Naive thymus-derived CD8-positive, alpha-beta T cell (primary cell): ENCODE measurements at places on chromosomes 5 and 9. TPM values are rescaled to one million over a fixed set of nuclear protein-coding genes. Genes with fewer than 3 reads are reported as not detected.

STK32A gene
- polyA plus RNA-seq: not detected

DNA sequence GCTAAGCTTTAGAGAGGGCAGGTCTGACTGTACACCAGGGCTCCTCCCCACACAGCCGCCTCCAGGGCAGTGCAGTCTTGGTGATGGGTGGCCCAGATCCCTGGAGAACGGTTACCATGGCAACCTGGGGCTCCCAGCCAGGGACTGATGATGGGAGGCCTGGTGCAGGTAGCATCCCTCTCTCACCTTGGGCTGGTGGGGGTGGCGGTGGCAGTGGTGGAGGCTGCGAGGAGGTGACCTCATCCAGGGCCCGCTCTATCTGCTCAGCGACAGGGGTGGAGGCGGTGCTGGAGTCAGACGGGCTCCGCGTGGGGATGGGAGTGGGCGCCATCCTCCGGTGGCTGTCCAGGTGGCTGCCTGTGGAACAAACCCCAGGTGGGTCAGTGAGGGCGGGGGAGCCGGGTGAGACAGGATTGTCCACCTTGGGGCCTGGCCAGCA lies 12.3 kb downstream of the PRR7 start:
- peaks cover 21% of the 10 kb centered on the region for H3K4me1 ChIP-seq
- no peak for DNase-seq
- no peaks in the 10 kb centered on the region for H3K27me3 ChIP-seq
- peaks cover 3% of the 10 kb centered on the region for H3K36me3 ChIP-seq
- no peak overlapping the region for H3K27ac ChIP-seq

FOXD4L5 gene
- not detected for polyA plus RNA-seq

DNA sequence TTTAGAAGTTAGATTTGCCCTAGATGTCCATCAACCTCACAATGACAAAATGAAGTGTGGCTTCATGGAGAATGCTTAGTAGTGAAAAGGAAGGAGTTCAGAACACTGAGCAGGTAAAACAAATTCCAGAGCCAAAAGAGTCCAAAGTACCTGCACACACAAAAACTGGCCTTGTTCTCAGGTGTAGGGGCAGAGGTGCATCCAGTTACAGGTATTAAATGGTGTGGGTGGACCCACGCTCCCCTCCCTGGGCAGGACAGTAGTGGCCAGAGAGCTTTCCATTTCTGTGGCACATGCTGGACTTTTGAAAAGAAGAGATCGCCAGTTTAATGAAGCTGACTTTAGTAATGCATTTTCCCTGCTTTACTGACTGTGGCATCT lies 47.2 kb downstream of the SECISBP2 start:
- peaks cover 25% of the 10 kb centered on the region for H3K4me1 ChIP-seq
- no peaks in the 10 kb centered on the region for H3K27me3 ChIP-seq
- no peak for DNase-seq
- peak overlapping the region; percentile 76 for H3K27ac ChIP-seq
- peaks cover 11% of the 10 kb centered on the region for H3K36me3 ChIP-seq
- no peak overlapping the region for H3K4me3 ChIP-seq

DNA sequence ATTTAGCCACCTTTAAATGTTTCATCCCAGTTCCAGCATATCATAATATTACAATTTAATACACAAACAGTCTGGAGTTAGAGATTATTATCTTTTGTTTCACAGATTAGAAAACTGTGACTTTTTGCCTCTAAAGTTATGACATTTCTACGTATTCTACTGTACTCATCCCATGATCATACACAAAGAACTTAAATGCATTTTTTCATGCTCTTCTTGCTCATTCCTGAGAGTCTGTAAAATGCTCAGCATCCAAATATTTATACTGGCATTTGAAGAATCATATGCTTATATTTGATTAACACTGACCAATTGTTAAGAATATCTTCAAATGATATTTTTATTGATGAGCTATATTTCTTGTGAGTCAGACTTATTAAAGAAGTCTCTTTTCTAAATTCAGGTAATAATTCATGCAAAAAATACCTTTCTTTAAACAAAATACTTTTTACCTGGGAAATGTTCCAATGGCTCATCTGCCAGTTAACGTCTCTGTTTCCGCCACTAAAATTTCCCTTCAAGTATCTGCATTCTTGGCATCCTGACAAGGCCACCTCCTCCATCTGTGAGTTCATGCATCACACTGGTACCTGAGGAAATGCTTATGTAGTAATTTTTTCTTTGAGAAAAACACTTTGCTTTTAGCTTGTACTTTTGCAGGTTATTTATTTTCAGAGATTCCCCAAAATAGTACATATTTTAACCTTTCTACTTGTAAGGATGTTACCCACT lies 139.6 kb upstream of the RASA1 start:
- no peak for DNase-seq
- H3K27ac ChIP-seq: peak overlapping the region; percentile 68

- no peak for DNase-seq
- H3K4me1 ChIP-seq: peaks cover 15% of the 10 kb centered on the region
- peak overlapping the region; percentile 43 for H3K27ac ChIP-seq
- H3K4me3 ChIP-seq: no peak overlapping the region
- H3K36me3 ChIP-seq: peaks cover 92% of the 10 kb centered on the region
- no peaks in the 10 kb centered on the region for H3K27me3 ChIP-seq
These were observed 14.5 kb downstream of the PHAX start for GRCh38 chr5:126615286-126615685.

DNA sequence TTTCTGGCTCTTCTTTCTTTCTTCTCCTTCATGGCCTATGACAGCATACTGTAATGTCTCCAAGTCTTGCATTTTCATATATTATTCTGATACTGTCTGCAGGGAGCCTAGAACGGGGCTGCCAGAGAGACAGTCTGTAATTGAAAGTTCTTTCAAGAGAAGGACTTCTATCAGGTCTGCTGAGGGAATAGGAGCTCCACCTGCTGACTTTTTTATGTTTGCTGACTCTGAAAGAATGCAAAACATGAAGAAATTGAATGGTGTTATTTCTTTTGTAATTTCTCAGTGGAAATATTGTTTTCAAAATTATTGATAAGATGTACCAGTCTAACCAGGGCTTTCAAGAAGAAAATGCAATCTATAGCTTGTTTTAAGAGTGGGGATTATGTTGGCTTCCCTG lies 121.9 kb upstream of the RFX3 start:
- no peak overlapping the region for H3K4me3 ChIP-seq
- H3K4me1 ChIP-seq: no peaks in the 10 kb centered on the region
- DNase-seq: peak; percentile 3

GRCh38 chr5:172502969-172503368 lies 48.6 kb upstream of the SH3PXD2B start:
- no peaks in the 10 kb centered on the region for H3K4me1 ChIP-seq
- H3K36me3 ChIP-seq: peaks cover 3% of the 10 kb centered on the region
- peaks cover 13% of the 10 kb centered on the region for H3K27me3 ChIP-seq

PCDHA9 gene
- not detected for polyA plus RNA-seq

DNA sequence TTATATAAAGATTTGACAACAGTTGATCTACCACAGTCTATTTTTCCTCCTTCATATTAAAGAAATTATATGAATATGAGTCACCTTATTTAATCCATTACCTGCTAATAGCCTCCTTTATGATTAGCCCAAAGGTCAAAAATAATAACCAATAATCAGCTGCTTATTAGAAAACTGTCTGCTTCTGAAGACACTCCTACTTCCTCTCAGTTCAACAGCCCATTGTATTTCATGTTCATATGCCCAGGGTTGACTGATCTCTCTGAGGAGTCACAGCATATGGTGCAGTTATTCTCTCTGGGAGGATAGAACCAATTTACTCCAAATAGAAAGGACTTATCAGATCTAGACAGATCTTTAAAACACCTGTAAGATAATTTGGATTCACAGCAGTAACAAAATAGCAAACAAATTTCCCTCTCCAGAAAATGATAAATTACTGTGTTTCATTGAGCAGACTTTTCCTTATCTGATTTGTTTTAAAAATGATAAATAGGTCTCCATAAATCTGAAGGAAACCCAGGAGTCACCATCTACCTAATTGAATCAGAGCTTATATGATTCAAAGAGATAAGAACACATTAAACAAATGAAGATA lies 180.4 kb upstream of the ITGA1 start:
- H3K36me3 ChIP-seq: no peaks in the 10 kb centered on the region
- no peaks in the 10 kb centered on the region for H3K4me1 ChIP-seq
- H3K4me3 ChIP-seq: no peak overlapping the region
- DNase-seq: no peak

GRCh38 chr9:98101868-98102273 lies 17.2 kb downstream of the TRIM14 start:
- no peaks in the 10 kb centered on the region for H3K27me3 ChIP-seq
- H3K4me1 ChIP-seq: peaks cover 91% of the 10 kb centered on the region
- peak overlapping the region; percentile 94 for H3K27ac ChIP-seq
- H3K36me3 ChIP-seq: peaks cover 40% of the 10 kb centered on the region
- H3K4me3 ChIP-seq: peak overlapping the region; percentile 60

DNA sequence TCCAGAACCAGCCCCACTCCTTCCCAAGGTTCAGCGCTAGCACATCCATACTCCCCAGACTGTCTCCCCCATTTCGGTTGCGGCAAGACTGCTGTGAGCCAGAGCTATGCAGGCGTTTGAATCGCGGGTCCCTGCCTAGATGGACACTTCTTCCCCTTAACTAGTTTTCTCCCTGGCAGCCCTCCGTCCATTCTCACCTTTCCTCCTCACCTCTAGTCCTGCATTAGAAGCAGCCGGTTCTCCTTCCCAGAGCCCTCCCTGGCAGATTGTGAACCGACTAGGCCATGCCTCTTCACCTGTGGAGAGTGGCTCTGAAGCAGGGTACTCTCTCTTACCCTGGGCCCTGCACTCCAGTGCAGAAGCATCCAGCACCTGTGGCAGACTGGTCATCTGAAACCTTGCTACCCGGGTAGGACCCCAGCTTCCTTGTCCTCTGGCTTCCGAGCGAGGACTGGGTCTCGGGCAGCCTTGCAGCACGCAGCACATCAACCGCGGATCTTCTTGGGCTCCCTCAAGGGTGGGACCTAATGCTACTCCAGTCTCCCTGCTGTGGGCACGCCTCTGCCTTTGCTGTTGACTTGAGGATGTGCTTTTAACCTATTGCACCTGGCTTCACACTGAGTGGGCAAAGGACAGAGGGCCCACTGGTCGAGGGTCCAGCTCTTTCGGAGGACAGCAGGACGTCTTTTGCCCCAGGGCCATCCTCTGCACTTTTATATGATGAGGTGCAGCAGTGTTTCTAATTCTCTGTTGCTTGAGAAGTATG lies 183.6 kb downstream of the AOPEP start:
- no peaks in the 10 kb centered on the region for H3K27me3 ChIP-seq
- no peak overlapping the region for H3K27ac ChIP-seq
- DNase-seq: no peak
- no peak overlapping the region for H3K4me3 ChIP-seq
- no peaks in the 10 kb centered on the region for H3K36me3 ChIP-seq
- peaks cover 1% of the 10 kb centered on the region for H3K4me1 ChIP-seq

- peaks cover 9% of the 10 kb centered on the region for H3K27me3 ChIP-seq
- H3K36me3 ChIP-seq: no peaks in the 10 kb centered on the region
- no peak overlapping the region for H3K27ac ChIP-seq
- no peaks in the 10 kb centered on the region for H3K4me1 ChIP-seq
These were observed 4.1 kb downstream of the SAXO1 start for GRCh38 chr9:19028835-19029451.

- no peak overlapping the region for H3K4me3 ChIP-seq
- no peak for DNase-seq
- H3K27me3 ChIP-seq: peaks cover 9% of the 10 kb centered on the region
- H3K4me1 ChIP-seq: peaks cover 7% of the 10 kb centered on the region
- no peaks in the 10 kb centered on the region for H3K36me3 ChIP-seq
These were observed 2.7 kb downstream of the PTGES start for GRCh38 chr9:129750013-129750638.

PRRX2 gene
- polyA plus RNA-seq: not detected

GADD45G gene
- polyA plus RNA-seq: 0.21 TPM

GRCh38 chr5:173391031-173391430 lies 62.8 kb upstream of the STC2 start:
- H3K4me3 ChIP-seq: no peak overlapping the region
- no peaks in the 10 kb centered on the region for H3K36me3 ChIP-seq
- no peak overlapping the region for H3K27ac ChIP-seq
- H3K27me3 ChIP-seq: peaks cover 37% of the 10 kb centered on the region
- no peak for DNase-seq
- H3K4me1 ChIP-seq: no peaks in the 10 kb centered on the region

DNA sequence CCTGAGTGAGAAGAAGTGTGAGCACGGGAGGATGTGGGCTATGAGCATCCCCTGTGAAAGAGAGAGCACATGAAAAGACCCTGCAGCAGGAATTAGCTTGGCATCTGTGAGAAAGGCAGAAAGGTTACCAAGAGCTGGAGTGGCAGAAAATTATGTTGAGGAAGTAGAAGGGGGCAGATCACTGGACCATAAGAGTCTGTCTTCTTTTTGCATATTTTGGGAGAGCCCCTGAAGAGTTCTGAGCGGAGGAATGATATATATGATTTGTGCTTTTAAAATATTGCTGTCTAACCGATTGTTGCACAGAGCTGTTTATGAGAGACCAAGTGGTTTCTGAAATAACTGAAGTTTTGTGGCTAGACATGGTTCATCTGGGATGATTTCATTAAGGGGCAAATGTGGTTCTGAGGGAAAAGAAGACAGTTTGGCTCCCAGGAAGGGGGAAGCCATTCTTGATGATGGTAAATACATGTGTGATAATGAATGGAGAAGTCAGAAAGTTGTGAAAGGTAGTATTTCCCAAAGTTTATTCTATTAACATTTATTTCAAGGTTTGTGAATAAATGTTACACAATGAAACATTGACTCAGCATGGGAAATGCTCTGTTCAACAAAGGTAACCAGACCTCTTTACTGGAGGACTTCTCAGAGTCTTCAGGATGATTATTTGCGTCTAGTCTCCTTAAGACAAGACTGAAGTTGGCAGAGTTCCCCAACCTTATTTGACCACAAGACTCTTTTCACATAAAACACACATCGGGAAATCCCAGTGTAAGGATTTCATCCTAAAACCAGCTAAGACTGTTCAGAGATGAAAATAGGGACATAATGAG lies 31.5 kb upstream of the ADRB2 start:
- no peaks in the 10 kb centered on the region for H3K27me3 ChIP-seq
- H3K27ac ChIP-seq: no peak overlapping the region
- no peaks in the 10 kb centered on the region for H3K36me3 ChIP-seq
- H3K4me1 ChIP-seq: no peaks in the 10 kb centered on the region
- no peak overlapping the region for H3K4me3 ChIP-seq
- no peak for DNase-seq
